Panc1 (cell line): ENCODE measurements at places on chromosomes 6 and 20.

- DNase-seq, result peak; percentile 20
Measured at GRCh38 chr6:8707956-8708772, 272.8 kb upstream of the SLC35B3 start.

DNA sequence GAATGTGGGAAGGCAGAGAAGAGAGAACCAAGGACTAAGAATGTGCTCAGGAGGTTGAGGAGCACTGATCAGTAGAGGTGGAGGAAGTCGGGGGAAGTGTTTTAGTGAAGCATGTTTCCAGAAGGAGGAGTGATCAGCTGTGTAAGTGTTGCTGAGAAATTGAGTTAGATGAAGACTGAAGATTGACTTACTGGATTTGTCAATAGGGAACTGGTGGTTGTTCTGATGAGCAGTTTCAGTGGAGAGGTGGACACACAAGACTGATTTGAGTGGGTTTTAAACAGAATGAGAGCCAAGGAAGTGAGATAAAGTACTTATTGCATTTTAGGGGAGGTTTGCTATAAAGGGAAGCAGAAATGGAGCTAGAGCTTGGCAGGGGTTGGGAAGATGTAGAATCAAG, 182.6 kb downstream of the CDKAL1 start:
- no peak for DNase-seq

DNA sequence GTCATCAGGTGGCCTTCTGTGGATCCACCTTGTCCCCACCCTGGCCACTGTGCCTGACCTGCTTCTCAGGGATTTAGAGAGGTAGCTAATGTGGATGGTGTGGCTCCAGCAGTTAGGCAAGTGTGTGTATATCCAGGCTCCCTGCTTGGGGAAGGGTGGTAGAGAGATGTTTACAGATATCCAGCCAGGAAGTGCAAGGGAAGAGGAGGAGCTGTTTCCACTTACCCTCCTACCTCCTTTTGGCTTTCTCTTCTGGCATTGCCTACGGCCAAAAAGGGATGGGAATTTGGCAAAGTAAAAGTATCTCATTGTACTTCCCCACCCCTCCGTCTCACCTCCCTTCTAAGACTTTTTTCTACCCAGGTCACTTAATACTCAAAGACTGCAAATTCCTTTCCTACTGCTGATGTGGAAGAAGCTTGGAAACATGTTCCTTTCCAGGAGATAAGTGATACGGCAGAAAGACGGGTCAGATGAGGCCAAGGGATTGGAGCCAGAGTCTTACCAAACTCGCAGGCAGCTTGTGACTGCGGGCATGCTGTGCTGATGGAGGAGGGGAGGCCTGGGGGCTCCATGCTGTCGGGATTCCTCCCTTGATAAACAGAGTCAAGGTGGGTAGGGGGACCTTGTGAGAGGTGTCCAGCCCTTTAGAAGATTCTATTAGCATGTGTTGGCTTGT, 253.4 kb downstream of the PRL start:
- DNase-seq, result no peak

DNA sequence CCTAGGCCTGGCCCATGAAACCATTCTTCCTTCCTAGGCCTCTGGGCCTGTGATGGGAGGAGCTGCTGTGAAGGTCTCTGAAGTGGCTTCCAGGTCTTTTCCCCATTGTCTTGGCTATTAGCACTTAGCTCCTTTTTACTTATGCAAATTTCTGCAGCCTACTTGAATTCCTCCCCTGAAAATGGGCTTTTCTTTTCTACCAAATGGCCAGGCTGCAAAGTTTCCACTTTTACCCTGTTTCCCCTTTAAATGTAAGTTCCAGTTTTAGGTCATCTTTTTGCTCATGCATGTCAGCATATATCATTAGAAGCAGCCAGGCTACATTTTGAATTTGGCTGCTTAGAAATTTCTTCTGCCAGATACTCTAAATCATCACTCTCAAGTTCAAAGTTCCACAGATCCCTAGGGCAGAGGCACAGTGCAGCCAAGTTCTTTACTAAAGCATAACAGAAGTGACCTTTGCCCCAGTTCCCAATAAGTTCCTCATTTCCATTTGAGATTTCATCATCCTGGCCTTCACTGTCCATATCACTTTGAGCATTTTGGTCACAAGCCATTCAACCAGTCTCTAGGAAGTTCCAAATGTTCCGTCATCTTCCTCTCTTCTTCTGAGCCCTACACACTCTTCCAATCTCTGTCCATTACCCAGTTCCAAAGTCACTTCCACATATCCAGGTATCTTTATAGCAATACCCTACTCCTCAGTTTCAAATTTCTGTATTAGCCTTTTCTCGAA, 71.9 kb downstream of the TBC1D7 start:
- DNase-seq, result no peak

GRCh38 chr6:46985943-46986342, 56.2 kb downstream of the ADGRF1 start:
- no peak for DNase-seq

DNA sequence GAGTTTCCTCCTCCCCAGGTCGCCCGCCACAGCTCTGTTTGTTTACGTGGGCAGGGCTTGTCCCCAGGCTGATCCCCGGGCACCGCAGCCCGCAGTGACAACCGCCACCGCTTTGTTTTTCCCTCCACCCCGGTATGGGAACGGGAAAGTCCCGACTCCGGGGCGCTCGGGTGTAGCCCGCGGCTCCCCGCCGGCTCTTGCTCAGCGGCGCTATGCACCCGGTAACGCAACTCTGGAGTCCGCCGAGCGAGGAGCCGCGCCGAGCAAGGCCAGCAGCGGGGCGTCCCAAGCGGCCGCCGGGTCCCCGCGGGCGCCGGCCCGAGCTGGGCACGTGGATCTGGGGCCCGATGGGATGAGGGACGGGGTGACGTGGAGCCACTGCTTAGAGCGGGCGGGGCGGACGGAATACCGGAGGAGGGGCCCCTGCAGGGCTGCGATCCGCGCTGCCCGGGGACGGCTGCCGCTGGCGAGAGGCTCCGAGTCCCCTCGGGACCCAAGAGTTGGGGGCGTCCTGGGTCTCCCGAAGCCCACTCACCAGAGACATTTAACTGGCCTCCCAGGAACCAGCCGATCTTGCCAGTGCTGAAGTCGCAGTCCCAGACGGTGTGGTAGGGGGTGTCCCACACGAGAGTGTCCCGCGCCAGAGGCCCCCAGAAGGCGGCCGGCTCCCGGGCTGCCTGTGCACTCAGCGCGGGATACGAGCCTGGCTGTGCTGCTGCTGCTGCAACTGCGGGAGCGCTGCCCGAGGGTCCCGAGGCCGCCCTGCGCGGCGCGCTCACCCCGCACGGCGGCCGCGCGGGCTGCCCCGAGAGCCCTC, 497 bp downstream of the ACSS1 start:
- DNase-seq, result no peak

DNA sequence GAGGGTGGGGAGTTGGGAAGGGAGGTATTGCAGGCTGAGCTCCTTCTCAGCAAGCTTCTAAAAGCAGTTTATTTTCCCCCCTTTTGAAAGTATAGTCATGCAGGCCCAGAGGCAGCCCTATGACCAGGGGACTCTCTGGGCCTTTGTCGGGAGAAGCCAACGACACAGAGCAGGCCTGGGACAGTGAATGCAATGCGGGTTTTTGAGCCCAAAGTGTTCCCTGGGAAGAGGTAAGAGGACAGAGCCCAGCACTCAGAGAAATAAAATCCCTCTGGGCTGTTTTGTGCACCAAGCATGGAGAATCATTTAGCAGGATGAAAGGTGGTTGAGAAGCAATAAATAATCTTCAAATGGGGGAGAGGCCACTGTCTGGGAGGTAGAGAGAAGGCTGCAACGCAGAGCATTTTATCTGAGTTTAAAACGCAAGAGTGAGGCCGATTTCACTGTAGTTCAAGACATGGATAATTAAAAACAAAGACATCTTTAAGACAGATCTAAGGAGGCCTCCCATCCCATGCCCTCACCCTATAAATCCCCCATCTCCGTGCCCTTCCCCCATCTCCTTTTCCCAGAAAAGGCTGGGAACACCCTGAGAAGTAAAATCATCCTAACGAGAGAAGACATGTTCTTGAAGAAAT, 237.5 kb downstream of the CDC5L start:
- DNase-seq, result no peak

DNA sequence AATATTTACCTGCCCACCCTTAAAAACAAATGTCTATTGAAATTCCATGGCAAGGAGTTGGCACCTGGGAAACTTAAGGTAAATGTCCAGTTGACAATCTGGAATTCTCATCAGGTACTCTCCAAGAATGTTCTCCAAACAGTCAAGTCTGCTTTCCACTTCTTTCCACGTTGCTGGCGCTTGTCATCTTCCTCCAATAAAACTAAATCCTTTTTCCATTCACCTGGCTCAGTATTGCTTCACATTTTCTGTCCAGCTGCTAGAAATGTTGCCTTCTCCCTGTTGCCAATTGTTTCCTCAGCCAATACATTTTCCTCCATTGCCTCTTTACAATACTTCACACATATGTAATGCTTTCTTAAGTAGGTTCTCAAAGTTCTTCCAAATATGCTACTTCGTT, 1288.1 kb upstream of the MAP3K7 start:
- no peak for DNase-seq

DNA sequence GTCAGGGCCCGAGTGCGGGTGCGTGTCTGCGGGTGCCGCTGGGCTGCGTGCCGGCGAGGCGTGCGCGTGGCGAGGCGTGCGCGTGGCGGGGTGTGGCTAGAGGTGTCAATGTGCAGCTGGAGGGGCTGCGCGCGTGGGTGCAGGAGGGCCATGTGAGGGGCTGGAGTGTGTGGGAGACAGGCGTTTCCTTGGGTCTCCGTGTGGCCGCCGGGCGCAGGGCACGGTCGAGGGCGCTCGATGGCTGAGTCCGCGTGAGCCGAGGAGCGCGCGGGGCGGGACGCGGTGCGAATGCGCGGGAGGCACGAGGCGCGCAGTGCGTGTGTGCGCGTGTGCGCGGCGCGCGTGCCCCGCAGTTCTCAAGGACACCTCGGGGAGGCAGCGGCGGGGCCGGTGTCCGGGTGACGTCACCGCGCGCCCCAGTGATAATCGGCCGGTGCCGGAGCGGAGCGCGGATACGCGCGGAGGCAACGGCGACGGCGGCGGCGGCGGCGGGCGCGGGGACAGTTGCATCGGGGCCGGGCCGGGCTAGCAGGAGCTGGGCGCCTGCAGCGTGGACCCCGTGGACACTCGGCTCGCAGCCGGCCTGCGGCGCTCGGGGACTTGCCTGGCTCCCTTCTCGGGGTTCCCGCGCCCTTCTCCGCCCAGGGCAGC, 38.7 kb downstream of the YTHDF1 start:
- DNase-seq, result no peak

- no peak for DNase-seq
Measured at GRCh38 chr6:157110607-157111006, 212.7 kb downstream of the TMEM242 start.

GRCh38 chr20:45347936-45348778, at the start of gene SDC4:
SDC4 (minus strand) TSS chr20:45348424; CDS start chr20:45348384, 40 bp downstream.
- DNase-seq, result no peak

GRCh38 chr6:166262743-166263515, 45.3 kb downstream of the PRR18 start:
- DNase-seq, result no peak

- no peak for DNase-seq
Measured at GRCh38 chr6:38714239-38715015, 684 bp upstream of the DNAH8 start.

GRCh38 chr6:30683183-30683979, 3.1 kb downstream of the PPP1R18 start:
- no peak for DNase-seq

GRCh38 chr20:5680192-5680591, 70.0 kb upstream of the SHLD1 start:
- no peak for DNase-seq

- no peak for DNase-seq
Measured at GRCh38 chr6:140548366-140548765, 1173.9 kb upstream of the CITED2 start.

DNA sequence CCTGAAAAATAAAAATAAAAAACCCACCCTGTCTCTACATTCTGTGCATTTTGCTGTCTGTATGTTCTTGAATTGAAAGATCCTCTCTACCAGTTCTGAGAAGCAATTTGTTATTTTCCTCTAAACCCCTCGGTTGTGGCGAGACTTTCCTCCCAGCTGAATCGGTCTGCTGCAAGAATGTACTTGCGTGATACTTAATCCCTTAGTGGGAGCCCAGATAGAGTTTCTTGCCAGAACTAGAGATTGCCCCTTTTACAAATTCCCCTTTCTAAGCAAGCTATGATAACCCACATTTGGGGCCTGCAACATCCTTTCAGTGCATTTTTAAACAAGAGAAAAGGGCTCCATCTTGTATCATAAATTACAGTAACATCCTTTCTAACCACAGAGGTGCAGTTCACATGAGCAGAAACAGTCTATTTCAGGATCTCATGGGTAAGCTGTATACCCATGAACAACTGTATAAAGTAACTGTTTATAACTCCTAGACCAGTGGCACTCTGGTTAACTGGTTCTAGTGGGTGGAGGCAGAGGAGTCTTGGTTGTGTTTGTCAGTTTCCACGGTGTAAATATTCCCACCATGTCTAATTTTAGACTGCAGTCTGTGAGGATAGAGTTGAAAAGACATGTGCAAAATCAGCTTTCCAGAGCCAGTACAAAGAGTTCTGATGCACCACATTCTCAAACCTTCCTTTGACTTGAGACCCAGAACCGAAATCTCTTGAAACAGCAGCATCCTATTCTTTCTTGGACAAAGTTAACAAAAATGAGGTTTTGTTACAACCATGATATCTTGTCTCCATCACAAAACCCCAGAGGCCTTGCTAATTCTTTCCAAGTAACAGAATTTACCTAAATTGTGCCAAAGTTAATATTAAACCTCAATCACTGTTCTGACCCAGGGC, 113.1 kb upstream of the ZNF217 start:
- no peak for DNase-seq

- peak; percentile 64 for DNase-seq
Measured at GRCh38 chr6:109336221-109336961, 45.9 kb downstream of the CD164 start.

DNA sequence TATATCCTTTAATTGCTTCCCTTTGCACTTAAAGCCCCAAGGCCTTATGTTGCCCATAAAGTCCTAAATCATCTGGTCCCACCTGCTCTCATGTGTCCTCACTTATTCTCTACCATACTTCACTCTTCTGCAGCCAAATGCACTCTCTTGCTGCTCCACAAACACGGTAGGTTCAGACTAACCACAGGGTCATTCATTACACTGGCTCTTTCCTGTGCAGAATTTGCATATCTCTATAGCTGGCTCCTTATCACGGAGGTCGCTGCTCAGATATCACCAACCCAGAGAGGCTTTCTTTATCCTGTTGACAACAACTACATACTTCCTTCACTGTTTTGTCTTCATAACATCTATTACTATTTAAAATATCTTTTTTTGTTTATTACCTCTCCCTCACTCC, 86.8 kb downstream of the MOXD1 start:
- no peak for DNase-seq

GRCh38 chr6:30782425-30783014, 38.2 kb upstream of the IER3 start:
- DNase-seq, result no peak

- DNase-seq, result no peak
Measured at GRCh38 chr6:52523378-52524142, 53.3 kb downstream of the TRAM2 start.

DNA sequence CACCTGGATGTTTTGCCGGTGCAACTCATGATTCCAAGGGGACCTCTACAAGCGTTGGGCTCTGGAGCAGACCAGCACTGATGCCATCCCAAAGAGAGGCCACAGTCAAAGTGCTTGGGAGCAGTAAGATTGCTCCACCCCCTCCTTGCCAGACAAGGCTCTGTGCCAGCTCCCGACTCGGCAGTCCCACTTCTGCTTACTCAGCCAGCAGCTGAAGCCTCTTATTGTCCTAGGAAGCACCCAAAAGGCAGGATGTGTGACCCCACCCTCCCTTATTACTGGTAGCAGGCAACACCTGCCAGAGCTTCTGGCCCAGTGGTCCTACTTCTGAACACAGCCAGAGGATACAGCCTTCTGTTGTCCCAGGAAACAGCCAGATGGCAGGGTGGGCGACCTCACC, 614.2 kb downstream of the TENT5A start:
- no peak for DNase-seq

GRCh38 chr6:72739368-72739779, 117.5 kb downstream of the KCNQ5 start:
- DNase-seq, result no peak
